Hypothalamus (tissue), 51 donors: ENCODE measurements at places on chromosomes 4 and X.

GRCh38 chrX:111386615-111387233 lies 25.3 kb downstream of the DCX start:
- DNase-seq, result no peak

DNA sequence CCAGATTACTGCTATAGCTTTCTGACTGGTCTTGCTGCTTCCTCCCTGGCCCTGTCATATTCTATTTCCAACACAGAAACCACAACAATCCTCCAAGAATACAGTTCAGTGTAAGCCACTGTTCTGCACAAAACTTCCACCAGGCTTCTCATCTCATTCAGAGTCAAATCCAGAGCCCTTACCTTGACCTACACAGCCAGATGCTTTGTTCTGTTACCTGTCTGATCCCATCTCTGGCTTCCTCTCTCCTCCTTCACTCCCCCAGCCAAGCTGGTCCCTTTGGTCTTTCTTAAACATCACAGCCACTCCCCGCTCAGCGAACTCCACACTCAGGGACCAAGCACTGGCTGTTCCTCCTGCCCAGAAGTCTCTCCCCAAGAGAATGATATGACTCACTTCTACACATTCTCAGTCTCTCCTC lies 84.8 kb upstream of the BMP2K start:
- DNase-seq, result no peak

- DNase-seq, result no peak
These were observed 116.3 kb downstream of the EFNB1 start for GRCh38 chrX:68945081-68945602.

DNA sequence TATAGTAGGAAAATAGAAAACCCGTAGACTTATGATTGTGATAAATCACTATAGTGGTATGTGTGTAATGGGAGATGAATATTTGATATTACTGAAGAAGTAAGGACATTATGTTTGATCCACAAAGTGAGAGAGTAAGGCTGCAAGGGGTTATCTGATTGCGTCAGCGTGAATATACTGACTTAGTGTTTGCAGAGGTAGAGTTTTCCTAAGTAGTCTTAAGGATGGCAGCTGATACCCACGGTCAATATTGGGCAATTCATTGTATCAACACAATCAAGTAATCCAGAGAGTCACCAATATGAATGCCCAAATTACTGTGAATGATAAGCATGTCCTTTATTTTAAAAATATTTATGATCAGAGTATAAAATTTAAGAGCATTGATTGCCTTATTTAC lies 83.7 kb downstream of the SPOCK3 start:
- no peak for DNase-seq

DNA sequence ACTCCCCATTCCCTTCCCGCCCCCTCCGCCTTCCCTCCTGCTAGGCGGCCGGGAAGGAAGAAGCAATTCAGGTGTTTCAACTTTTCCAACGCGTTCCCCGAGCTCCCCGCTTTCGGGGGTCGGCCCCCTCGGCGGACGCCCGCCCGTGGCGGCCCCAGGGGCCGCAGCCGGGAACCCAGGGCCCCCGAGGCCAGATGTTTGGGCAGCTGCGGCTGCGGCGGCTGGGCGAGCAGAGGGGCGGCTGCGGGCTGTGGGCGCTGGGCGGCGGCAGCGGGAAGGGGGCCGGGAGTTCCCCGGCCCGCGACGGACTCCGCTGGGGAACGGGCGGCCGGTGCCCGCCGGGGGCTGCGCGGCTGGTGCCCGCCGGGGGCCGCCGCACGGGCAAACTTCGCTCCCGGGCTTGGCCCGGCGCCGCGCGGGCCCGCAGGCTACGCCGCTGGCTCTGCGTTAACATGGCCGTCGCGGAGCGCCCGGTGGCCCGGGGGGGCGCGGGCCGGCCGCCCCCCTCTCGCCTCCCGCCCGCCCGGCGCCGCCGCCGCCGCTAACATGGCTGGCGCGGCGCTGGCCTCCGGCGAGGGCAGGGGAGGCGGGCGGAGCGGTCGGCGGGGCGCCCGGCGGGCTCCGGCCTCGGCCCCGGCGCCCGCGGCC lies 510 bp downstream of the HMGB3 start:
- DNase-seq, result no peak

DNA sequence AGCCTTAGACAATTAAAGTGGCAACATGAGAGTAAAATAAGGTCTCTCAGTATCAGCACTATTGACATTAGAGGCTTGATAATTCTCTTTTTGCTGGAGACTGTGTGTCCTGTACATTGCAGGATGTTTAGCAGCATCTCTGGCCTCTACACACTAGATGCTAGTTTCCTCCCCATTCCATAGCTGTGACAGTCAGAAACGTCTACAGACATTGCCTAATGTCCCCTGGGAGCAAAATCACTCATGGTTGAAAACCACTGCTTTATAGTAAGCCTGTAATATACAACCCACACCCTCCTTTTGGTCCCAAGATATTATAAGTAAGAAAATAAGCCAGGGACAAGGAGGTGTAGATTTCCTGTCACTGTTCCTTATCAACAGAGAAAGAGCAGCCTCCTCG lies 166.0 kb downstream of the FRMPD4 start:
- no peak for DNase-seq

DNA sequence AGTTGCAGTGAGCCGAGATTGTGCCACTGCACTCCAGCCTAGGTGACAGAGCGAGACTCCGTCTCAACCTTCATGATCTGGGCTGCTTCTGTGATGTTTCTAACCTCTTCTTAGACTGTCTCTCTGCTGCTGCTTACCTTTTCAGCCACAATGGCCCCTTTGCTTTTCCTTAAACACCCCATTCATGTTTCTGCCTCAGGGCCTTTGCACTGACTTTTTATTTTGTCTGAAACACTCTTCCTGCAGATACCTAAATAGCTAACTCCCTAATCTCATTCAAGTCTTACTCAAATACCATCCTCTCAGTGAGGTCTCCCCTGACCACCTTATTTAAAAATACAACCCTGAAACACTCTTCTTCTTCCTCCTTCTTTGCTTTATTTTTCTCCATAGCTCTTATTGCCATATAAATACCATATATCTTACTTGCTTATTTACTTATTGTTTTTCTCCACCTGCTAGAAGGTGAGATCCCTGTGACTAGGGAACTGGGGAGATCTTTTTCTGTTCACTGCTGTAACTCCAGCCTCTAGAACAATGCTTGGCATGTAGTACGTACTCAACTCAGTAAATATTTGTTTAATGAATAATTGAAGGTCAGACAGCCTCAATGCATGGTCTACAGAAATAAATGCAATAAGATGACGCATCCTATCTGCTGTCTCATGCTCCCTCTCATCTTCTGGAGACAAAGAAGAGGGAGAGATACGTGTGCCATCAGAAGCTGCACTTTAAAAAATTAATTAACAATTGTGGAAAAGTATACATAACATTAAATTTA lies 43.8 kb upstream of the SETD7 start:
- DNase-seq, result no peak

DNA sequence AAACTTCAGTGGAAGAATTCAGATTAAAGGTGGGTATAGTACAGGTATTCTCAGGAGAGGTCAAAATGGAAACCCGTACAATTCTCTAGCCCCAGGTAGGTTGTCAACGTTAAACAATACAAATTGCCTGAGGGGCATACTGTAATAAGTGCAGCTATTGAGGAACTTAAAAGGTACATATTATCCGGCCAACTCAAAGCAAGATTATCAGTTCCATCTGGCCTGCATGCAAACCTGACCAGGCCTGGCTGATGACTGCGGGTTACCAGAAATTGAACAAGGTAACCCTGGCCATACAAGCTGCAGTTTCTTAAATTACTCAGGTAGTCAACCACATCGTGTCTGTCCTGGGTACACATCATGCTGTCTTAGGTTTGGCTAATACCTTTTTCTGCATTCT lies 12.3 kb upstream of the ZNF630 start:
- DNase-seq, result no peak

- DNase-seq, result no peak
These were observed 176.2 kb upstream of the CXorf66 start for GRCh38 chrX:140141444-140142029.

DNA sequence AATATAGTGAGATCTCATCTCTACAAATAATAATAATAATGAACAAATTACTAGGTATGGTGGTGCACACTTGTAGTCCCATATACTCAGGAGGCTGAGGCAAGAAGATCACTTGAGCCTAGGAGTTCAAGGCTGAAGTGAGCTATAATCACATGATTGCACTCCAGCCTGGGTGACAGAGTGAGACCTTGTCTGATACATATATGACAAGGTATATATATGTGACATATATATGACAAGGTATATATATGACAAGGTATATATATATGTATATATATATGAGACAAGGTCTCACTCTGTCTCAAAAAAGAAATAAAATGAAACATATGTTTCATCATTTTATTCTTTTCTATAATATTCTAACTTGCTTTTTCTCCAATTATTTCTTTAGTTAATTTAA lies 278.1 kb upstream of the TET2 start:
- DNase-seq, result no peak

- no peak for DNase-seq
These were observed 26.4 kb upstream of the TMSB4X start for GRCh38 chrX:12948495-12948894.

DNA sequence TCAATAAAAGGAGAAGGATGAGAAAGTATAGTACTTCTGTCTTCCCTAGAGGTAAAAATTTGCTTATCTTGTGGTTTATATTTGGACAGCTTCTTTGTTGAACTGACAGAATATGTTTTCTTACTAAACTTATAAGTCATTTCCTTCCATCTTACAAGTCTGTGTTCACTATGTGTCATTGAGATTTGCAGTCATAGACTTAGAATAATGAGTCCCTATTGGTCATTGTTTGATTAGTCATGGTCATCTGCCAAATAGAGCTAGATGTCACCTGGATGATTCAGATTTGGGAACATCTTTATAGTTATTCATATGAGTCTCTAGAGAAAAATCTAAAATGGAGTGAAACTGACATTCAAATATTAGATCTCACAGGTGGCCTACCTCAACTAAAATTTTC lies 51.5 kb downstream of the SPATA18 start:
- DNase-seq, result no peak

DNA sequence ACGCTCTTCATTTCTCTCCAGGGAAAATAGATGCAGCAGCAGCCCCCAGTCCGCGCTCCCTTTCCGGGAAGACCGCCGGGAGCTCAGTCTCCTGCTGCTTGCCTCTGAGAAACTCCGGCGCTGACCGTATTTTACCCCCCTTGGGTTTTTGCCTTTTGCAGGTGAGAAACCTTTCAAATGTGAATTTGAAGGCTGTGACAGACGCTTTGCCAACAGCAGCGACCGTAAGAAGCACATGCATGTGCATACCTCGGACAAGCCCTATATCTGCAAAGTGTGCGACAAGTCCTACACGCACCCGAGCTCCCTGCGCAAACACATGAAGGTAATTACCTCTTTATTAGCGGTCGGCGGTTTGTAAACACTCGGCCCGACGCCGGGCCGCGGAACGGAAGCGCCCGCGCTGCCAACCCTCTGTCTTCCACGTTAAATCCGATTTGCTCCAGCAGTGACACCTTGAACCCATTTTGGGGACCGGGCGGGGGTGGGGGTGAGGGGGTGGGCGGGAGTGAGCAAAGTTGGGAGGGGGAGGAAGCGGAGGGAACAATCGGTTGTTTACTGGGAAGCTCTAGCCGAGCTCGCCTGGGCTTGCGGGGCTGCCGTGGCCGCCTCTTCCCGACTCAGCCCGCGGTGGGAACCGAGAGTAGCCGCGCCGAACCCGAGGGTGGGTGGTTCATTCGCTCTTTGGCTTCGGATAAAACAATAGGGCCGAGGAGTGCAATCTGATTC lies 3.0 kb downstream of the ZIC3 start:
- DNase-seq, result no peak

- DNase-seq, result no peak
These were observed 18.3 kb downstream of the CXCR3 start for GRCh38 chrX:71599965-71600364.

DNA sequence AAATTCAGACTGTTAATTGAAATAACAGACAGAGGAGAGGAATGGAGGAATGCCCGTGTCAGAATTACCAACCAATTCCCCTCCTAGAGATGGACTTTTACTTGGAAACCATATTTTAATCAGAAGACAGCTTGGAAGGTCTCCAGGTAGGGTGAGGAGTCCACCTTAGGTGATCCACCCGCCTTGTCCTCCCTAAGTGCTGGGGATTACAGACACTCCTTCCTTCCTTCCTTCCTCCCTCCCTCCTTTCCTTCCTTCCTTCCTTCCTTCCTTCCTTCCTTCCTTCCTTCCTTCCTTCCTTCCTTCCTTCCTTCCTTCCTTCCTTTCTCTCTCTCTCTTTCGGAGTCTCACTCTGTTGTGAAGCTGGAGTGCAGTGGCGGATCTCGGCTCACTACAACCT lies 328.0 kb downstream of the RAPGEF2 start:
- no peak for DNase-seq

DNA sequence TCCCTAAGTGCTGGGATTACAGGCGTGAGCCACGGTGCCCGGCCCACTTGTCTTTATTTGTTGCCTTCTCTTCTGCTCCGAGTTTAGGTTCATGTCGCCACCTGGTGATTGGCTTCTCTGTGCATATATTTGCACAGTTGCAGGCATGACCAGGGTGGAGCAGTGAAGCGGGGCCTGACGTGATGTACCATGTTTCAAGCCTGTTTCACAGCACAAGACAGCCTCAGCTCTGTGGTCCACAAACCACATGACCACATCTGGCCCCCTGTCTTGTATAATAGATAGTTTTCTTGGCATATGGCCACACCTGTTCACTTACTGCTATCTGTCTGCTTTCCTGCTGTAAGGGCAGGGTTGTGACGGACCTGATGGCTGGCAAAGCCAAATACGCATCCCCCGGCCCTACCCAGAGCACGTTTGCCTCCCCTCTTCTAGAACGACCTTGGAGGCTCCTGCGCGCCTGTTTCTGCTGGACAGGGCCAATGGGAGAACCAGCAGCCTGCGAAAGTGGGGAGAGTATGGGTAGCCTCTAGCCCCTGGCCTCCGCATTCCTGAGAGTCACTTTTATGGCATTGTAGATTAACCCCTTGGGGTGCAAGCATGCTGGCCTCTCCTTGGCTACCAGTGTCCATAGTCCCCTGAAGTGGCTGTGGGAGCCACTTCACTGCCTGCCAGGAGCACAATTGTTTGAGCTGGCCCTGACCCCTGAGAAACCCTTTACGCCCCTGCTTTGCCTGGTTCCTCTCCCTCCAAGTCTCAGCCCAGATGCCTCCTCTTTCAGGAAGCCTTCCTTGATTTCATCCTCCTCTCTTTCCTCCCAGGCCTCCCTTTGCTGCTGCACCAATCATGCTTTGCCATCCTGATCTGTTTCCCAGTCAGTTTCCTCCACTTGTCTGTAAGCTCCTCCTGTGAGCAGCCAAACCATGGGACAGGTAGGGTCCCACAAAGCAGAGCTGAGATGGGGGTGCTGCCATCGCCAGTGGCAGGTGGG lies 6.0 kb upstream of the SH3TC1 start:
- no peak for DNase-seq
